ENCODE measurements at places on chromosomes 12 and 14.

- DNase-seq: no peak
Observed at GRCh38 chr12:17020765-17021164, 414.8 kb upstream of the LMO3 start.

DNA sequence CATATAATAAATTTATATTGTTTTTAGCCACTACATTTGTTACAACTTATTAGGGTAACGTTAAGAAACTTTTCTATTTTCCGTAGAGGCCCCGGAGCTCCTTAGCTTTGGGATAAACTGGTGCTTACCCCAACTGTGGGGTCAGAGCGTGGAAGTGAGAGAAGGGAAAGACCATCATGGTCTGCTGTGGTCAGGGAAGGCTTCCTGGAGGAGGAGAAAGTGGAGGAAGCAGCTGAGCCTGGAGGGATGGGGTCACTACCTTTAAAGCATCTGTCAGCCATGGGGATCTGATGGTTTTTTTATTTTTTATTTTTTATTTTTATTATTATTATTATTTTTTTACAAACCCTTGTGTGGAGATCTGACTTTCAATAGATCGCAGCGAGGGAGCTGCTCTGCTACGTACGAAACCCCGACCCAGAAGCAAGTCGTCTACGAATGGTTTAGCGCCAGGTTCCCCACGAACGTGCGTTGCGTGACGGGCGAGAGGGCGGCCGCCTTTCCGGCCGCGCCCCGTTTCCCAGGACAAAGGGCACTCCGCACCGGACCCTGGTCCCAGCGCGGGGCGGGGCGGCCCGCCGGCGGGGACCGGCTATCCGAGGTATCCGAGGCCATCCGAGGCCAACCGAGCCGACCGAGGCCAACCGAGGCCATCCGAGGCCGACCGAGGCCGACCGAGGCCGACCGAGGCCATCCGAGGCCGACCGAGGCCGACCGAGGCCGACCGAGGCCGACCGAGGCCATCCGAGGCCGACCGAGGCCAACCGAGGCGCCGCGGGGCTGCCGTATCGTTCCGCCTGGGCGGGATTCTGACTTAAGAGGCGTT is 1101.2 kb upstream of the TMEM132C start:
- DNase-seq: peak; percentile 49

DNA sequence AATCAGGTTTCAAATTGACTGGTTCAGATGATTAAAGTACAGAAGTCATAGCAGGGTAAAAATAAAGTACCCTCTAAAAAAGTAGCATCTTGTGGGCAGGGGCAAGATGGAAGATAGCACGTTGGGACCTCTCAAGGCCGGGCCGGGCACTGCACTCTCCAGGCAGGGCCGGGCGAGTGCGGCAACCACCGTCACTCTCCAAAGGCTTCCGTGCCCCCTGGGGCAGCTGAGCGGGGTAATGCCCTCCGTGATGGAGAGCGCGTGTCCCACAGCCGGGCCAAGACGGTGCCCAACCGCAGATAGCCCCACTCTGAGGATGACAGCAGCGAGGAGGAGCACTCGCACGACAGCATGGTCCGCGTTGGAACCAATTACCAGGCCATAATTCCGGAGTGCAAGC is 8.6 kb upstream of the PLXNC1 start:
- no peak for DNase-seq

GRCh38 chr12:131442337-131442918 is 268.5 kb upstream of the SFSWAP start:
- DNase-seq: no peak

GRCh38 chr14:47626151-47627035 is 49.0 kb downstream of the MDGA2 start:
- no peak for DNase-seq

DNA sequence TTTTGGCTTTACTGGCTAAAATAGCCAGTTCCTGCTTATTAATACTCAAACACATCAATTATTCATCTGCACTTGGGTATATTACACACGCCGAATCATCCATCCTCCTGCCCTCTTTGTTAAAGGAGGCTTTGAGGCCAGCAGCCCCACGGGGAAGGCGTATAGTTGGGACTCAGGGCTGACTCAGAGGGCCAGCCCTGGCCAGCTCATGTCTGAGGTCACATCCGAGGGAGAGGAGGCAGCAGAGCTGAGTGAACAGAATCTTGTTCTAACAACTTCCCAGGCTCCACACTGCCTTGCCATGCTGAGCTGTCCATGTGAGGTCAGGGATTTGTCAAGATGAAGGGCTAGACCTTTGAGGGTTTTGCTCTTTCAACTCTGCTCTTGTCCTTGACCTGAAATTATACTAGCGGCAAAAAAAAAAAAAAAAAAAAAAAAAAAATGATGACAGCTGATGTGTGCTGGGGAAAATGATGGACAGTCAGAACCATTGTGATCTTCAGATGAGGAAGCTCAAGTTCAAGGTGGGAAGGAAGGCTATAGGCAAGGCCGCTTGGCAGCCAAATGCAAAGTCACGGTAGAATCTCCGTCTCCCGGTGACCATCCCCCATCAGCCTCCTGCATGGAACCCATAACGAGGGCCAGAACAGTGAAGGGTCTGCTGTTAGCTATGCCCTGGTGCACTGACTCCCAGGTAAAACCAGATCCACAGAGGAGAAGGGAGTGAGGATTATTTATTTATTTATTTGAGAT is 12.5 kb upstream of the MARK3 start:
- DNase-seq: no peak

- no peak for DNase-seq
Observed at GRCh38 chr12:112826011-112826410, 34.5 kb downstream of the RPH3A start.

- no peak for DNase-seq
Observed at GRCh38 chr14:81571437-81571836, 37.8 kb upstream of the SEL1L start.

DNA sequence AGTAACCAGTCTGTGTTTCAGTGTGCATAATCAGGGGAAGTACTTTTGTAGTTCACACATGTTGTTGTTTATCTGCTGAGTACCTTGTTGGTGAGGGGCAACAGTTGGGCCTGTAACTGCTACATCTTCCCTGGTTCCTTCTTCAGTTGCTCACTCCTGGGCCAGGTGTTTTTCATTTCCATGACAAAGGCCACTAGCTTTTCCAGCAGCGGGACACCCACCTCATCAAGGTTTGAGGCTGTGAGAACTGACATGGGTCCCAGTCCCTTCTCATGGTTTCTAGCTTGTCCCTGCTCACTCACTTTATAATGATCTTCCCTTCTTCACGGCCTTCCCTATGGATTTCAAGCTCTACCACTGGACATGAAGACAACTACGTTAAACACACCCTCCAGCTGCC is 1.5 kb upstream of the NOXRED1 start:
- no peak for DNase-seq

- DNase-seq: no peak
Observed at GRCh38 chr12:62792236-62792870, 142.6 kb downstream of the PPM1H start.

- DNase-seq: no peak
Observed at GRCh38 chr12:121232977-121233627, 23.2 kb downstream of the P2RX4 start.

DNA sequence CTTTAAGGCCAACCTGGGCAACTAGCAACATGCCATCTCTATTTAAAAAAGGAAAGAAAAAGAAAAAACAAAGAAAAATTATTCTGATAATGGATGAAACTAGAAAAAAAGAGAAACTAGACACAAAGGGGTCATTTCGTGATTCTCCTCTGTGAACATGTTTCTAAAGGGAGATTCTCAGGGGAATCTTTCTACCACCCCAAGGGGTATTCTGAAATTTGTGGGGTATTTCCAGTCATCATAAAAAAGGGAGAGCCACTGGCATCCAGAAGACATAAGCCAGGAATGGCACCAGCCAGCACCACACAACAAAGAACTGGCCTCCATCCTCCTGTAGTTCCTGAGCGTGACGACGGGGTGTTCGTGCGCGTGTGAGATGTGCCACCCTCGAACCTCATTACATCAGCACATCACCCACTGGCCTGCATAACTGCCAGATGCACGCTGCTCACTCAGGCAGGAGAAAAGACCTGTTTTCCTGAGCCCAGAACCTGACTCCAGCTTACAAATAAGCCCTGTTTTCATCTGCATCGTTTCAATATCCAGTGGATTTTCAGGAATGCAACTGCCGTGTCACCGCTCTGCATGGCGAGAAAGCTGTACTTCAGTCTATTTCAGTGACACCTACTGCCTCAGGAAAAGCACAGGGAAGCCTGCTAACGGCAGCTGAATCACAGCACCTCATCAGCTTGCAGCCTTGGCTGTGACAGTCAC is 23.9 kb downstream of the STX2 start:
- DNase-seq: no peak

- no peak for DNase-seq
Observed at GRCh38 chr14:58730792-58731464, 93.2 kb downstream of the DACT1 start.

GRCh38 chr12:25771041-25771440 is 187.4 kb upstream of the RASSF8 start:
- DNase-seq: no peak

DNA sequence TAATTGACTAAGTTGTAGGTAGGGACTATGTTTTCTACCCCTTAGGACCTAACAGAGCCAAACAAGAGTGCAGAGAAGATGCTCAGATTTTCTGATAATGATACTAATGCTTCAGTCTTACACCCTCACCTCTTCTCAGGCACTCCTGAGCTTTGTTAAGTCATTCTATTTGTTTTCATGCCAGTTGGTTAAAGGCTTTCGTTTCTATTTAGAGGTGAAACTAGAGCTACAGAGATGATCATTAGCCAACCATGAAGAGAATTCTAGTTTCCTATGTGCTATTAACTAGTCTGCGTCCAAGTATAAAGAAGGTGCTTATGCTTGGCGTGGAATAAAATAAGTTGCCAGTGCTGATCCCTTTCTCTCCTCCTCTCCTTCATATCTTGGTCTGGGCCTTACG is 34.6 kb upstream of the PYGL start:
- DNase-seq: no peak

- DNase-seq: no peak
Observed at GRCh38 chr12:67705394-67706370, 57.1 kb downstream of the DYRK2 start.

GRCh38 chr12:32947206-32948067 is 50.9 kb upstream of the PKP2 start:
- no peak for DNase-seq

GRCh38 chr12:112676507-112676906 is 115.0 kb upstream of the RPH3A start:
- DNase-seq: no peak

- peak; percentile 64 for DNase-seq
Observed at GRCh38 chr12:121773011-121773777, 20.3 kb downstream of the RHOF start.

GRCh38 chr12:131434208-131435125 is 276.4 kb upstream of the SFSWAP start:
- no peak for DNase-seq

DNA sequence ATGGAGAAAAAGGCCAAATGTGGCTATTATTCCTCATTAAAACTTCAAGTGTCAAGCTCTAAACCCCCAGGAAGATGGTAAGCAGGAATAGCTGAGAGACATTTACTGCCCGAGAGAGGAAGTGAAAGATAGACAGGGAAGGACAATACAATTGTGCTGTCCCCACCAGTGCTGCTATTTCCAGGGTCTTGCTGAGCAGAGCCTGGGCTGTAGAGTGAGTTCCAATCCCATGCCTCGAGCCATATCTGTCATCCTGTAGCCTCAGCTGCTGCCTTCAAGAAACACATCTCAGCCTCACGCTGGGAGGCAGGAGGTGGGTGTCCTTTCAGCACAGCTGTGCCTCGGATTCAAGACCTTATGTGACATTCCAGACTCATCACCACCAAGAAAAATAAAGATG is 114.0 kb downstream of the RPAP3 start:
- DNase-seq: no peak

- no peak for DNase-seq
Observed at GRCh38 chr12:133234971-133235370, 706 bp downstream of the ANHX start.

GRCh38 chr12:48827513-48828096 is 9.3 kb downstream of the CACNB3 start:
- DNase-seq: no peak

GRCh38 chr12:108612788-108613282 is 15.0 kb upstream of the TMEM119 start:
- no peak for DNase-seq

DNA sequence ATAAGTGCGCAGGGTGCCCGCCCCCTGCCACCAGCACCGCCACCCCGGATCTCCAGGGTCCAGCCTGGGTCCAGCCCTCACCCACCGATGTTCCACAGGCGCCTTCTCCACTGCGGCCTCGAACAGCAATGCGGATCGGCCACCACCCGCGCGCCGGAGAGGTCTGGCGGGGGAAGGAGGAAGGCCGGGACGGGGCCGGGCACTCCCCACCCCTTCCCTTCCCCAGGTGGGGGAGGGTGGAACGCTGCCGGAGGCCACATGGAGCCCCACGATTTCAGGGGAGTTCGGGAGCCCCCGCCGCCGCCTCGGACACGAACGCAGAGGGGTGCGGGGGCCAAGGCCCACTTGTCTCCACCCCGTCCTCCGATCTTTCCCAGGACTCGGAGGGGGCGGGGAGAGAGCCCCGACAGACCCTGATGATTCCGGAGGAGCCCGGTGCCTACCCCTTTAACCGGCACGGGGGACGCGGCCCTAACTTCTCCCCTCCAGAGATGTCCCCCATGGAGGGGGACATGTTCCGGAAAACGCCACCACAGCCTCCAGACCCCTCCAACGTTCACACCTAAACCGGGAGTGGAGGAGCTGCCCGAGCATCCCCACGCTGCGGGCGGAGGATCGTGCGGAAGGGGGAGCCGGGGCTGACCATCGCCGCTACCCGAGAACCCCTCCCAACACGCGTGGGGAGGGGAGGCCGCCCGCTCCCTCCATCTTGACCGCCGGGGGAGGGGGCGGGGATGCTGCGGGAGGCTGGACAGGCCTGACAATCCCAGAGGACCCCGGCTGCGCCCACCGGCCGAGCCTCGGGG is 1.1 kb downstream of the ATXN2 start:
- peak; percentile 11 for DNase-seq

GRCh38 chr12:113390064-113391043 is 13.3 kb downstream of the SDS start:
- DNase-seq: no peak

- no peak for DNase-seq
Observed at GRCh38 chr12:92444763-92445162, 258.0 kb upstream of the PLEKHG7 start.

GRCh38 chr12:65728848-65729793 is 95.2 kb upstream of the HMGA2 start:
- DNase-seq: no peak

GRCh38 chr12:130788515-130788914 is 50.5 kb downstream of the STX2 start:
- no peak for DNase-seq

GRCh38 chr12:112005419-112006395 is 7.3 kb downstream of the TMEM116 start:
- DNase-seq: no peak

DNA sequence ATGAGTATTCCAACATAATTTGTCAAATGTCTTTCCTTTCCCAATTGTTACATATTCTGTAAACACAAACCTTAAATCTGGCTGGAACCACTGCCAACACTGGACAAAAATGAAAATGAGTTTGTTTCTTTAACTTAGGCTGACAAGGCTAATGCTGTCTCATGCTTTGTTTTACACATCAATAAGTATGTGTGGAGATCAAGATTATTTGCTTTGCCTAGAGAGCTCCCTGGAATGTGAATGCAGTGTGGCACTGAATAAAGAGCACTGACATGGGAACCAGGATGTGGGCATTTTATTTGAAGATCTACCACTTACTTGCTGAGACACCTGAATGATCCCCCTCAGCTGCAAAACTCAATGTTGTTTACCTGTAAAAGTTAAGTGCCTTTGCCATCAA is 61.7 kb downstream of the RALGAPA1 start:
- DNase-seq: no peak
